Stimulated activated CD4-positive, alpha-beta T cell treated with anti-CD3 and anti-CD28 coated beads, Interleukin-15, amount 100 ng/mL, for 1 hour (primary cell): ENCODE measurements at places on chromosomes 7 and 10.

DNA sequence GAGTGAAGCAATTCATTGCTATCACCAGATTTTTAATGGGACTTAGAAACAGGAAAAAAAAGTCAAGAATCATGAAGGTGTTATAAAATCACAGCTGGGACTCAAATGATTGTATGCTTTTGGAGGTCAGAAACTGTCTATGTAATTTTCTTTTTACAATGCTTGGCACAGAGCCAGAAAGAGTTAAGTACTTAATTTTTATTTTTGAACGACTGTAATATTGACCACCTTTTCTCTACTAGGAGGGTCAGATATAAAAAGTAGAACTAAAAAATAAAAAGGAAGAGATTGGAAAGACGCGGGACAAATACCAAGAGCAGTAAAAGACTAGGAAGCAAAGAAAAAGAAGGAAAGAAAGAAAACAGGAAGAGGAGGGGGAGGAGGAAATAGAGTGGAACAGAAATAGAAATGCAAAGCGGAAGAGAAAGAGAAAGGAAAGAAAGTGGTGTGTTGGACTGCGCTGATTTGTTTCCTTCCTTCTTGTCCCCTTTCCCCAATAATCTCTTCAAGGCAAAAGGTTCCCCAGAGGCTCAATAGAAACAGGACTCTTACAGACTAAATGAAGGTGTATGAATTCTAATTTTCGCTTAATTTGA, 23.2 kb upstream of the C1GALT1 start:
- no peak for DNase-seq

GRCh38 chr10:132274986-132275385, 32.8 kb downstream of the STK32C start:
- DNase-seq = no peak

DNA sequence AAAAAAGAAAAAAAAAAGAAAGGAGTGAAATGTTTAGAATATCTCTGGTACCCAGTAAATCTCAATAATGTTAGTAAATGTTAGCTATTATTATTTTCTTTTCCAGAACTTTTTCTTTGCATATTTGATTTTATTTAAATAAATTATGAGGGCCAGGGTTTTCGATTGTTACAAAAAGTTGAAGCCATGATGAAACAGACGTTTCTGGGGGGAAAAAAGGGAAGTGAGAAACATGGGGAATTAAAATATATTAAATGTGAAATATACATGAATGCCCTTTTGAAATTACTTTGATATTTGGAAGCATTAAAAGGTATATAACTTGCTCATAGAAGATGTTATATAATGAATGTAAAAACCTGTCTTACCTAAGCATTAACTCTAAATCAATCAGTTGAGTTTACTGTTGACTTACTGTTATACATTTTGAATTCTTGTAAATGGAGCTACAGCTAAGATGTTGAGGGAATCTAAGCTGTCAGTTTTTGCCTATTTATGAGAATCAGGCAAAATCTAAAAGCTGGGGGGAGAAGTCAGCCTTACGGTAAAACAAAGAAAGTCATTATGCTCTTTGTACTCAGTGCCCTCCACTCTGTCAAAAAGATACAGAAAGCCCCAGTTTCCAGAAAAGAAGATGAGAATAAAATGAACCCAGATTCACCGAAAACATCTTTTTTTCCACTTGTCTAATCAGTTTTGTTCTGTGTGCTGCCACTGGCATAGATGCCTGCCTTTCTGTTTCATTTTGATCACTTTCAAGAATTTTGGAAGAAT, 30.0 kb upstream of the KDM7A start:
- DNase-seq = no peak

DNA sequence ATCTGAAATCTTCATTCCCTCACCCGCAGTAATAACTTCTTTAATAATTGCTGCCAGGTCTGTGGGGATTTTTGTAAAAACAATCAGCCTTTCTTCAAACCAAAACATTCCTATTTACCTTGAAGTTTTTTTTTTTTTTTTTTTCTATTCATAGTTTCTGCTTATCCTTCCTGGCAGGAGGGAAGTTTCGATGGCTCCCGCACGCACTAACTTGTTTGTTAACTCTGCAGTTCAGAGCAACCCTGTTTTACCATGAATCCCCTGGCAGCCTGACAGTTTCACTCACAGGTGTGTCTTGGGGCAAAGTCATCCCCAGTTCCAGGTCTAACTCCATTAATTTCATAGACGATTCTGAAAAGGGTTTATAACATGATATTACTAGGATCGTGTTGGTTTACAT, 149.3 kb downstream of the KLF6 start:
- DNase-seq = no peak

GRCh38 chr10:31031205-31031557, 484 bp downstream of the ZNF438 start:
- DNase-seq = no peak
